ENCODE measurements at places on chromosomes 6 and 20.

GRCh38 chr6:138248878-138249277 is 30.6 kb upstream of the PBOV1 start:
- no peak for DNase-seq

GRCh38 chr6:150004101-150004782 is 21.1 kb downstream of the RAET1L start:
- peak; percentile 85 for DNase-seq

DNA sequence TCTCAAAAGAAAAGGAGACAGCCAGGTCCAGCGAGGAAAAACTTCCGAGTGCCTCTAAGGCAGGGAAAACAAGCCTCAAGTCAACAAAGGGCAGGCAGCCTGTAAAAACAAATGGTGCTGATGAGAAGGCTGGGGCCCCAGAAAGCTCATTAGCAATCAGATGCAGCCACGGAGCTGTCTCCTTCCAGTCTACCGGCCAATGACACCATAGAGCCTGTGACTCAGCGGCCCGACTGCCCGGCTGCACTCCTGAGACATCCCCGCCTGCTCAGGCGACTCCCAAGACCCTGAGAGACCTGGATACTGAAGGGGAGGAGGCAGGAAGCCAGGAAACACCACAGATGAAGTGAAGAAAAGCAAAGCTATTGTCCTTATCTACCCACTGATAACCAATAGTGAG is 120.1 kb upstream of the HDDC2 start:
- DNase-seq: no peak

DNA sequence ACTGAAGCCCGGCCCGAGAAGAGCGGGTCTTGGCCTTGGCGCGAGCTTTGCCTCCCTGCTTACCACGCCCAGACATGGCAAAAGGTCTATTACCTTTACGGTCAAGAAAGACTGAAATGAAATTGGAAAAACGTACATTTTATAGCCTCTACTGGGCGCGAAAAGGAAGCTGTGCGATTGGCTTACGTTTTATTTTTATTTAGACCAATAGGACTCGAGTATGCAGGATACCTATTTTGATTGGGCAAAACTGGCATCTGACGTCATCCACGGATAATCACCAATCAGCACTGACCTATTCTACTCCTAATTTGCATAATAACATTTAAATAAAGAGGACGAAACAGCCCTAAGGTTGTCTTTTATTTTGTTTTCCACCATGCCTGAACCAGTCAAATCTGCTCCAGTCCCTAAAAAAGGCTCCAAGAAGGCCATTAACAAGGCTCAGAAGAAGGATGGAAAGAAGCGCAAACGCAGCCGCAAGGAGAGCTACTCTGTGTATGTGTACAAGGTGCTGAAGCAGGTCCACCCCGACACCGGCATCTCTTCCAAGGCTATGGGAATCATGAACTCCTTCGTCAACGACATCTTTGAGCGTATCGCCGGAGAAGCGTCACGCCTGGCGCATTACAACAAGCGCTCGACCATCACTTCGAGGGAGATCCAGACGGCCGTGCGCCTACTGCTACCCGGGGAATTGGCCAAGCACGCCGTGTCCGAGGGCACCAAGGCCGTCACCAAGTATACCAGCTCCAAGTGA is 97.4 kb downstream of the OR2B2 start:
- peak; percentile 49 for DNase-seq

DNA sequence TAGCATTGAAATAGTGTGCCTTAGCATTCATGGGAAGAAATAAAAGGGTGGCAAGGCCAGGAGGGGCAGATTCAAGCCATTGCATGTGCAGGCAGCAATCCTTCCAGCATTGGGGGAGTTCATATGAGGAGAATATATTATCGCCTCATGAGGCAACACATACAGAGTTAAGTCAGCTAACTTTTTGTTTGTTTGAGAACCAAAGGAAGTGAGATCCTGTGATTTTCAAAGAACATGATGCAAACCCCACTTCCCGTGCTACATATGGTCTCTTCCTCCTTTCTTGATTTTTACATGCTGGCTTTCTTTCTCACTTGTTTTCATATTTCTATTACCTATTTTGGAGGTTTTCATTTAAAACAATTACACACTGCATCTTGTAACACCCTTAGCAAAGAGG is 579.7 kb upstream of the ARID1B start:
- DNase-seq: no peak

DNA sequence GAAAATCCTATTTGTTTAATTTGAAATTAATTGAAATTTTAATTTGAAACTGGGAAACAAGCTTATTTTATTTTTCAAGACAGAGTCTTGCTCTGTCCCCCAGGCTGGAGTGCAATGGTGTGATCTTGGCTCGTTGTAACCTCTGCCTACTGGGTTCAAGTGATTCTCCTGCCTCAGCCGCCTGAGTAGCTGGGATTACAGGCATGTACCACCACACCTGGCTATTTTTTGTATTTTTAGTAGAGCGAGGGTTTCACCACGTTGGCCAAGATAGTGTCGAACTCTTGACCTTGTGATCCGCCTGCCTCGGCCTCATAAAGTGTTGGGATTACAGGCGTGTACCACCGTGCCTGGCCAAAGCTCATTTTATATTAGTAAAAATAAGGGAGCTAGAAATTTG is 4.2 kb downstream of the SRSF3 start:
- DNase-seq: no peak

GRCh38 chr20:18796282-18796833 is 17.2 kb upstream of the SCP2D1 start:
- DNase-seq: no peak

- no peak for DNase-seq
These were observed 96.8 kb downstream of the PHACTR1 start for GRCh38 chr6:12813321-12813720.

GRCh38 chr6:126033696-126034095 is 47.4 kb downstream of the TRMT11 start:
- peak; percentile 16 for DNase-seq

GRCh38 chr20:22425344-22426295 is 158.8 kb downstream of the FOXA2 start:
- no peak for DNase-seq

GRCh38 chr20:41654884-41655283 is 36.7 kb upstream of the CHD6 start:
- no peak for DNase-seq

DNA sequence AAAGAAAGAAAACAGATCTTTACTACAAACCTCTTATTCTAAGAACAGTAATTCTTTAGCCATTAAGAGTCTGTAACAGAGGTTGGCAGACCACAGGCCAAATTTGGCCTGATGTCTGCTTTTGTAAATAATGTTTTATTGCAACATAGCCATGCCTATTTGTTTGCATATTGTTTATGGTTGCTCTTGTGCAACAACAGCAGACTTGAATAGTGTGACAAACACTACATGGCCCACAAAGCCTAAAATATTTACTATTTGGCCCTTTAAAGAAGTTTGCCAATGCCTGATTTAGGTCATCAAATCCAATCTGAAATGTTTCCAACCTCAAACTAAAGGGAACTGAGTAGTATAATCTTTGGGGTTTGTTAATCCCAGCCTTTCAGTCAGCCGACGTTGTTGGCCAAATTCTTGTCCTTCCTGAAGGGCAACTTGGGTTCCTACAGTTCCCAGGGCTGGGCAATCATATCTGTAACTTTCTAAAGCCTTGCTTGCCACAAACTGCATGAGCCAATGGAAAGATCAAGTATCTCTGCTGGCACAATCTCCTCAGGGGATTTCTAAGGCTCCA is 33.9 kb upstream of the TBC1D20 start:
- DNase-seq: no peak

GRCh38 chr20:10578607-10579006 is 95.2 kb downstream of the JAG1 start:
- no peak for DNase-seq

- no peak for DNase-seq
These were observed 125.0 kb upstream of the MLIP start for GRCh38 chr6:53986165-53986720.

DNA sequence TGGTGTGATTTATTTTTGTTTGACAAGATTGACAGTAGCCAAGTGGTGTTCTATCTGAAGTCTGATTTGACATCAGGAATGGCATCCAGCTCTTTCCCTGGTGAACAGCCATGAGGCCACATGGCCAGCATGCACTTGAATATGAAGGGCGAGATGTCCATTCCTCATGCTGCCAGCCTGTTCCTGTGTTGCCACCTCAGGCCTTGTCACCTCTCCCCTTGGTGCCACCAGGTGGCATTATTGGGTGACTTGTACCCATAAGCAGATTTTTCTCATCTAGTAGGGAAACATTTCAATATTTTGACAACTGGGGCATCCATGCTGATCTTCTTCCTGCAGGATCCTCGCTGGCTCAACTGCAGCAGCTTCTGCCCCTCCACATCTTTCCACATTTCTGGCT is 199.1 kb downstream of the ERMARD start:
- DNase-seq: no peak

GRCh38 chr6:33014841-33015634 is 5.6 kb upstream of the HLA-DOA start:
- no peak for DNase-seq

- no peak for DNase-seq
These were observed 203.2 kb downstream of the MOXD1 start for GRCh38 chr6:132198040-132198439.

- DNase-seq: peak; percentile 42
These were observed 150.2 kb downstream of the LRFN2 start for GRCh38 chr6:40436685-40437604.

DNA sequence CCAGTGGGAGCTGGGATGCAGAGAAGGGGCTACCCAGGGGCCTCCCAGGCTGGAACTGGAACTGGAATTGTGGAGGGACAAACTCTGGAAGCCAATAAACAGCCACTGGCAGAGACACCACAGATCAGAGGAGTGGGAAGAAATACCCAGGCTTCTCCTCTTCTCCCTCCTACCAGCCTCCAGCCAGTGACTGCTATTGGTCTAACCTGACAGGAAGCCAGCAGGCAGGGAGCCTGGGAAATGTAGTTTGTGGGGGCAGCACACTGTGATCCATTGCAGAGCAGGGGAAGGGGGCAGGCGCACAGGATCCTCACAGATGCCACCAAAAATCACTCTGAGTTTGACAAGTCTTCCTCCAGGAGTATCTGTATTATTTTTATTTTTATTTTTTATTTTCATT is 12.1 kb upstream of the MLN start:
- DNase-seq: no peak

DNA sequence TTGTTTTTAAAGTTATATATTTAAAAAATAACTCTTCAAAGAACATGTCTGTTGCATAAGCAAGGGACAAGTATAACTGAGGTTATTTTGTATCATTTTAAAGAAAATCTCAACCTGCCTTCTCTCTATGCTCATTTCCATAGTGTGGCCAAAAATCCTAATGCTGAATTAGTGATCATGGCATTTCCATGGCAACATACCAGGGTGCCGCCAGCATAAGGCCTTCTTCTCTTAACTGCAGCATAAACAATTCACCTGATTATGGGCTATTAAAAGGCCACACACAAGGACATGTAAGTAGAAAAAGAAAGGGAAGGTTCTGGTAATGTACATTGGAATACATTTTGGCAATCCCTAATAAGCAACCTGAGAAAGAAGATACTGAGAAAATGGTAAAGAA is 95.1 kb upstream of the RNF217 start:
- no peak for DNase-seq

- DNase-seq: no peak
These were observed 129.3 kb upstream of the PTCHD4 start for GRCh38 chr6:48240287-48240686.

All from NK-92 treated with Interleukin-12 subunit alpha and Interleukin-12 subunit beta, amount 100 ng/mL, for 24 hours (cell line).